ENCODE measurements at places on chromosomes 4 and X.
A peak's percentile ranks its signal among the peaks of the same experiment; 100 is the strongest.

DNA sequence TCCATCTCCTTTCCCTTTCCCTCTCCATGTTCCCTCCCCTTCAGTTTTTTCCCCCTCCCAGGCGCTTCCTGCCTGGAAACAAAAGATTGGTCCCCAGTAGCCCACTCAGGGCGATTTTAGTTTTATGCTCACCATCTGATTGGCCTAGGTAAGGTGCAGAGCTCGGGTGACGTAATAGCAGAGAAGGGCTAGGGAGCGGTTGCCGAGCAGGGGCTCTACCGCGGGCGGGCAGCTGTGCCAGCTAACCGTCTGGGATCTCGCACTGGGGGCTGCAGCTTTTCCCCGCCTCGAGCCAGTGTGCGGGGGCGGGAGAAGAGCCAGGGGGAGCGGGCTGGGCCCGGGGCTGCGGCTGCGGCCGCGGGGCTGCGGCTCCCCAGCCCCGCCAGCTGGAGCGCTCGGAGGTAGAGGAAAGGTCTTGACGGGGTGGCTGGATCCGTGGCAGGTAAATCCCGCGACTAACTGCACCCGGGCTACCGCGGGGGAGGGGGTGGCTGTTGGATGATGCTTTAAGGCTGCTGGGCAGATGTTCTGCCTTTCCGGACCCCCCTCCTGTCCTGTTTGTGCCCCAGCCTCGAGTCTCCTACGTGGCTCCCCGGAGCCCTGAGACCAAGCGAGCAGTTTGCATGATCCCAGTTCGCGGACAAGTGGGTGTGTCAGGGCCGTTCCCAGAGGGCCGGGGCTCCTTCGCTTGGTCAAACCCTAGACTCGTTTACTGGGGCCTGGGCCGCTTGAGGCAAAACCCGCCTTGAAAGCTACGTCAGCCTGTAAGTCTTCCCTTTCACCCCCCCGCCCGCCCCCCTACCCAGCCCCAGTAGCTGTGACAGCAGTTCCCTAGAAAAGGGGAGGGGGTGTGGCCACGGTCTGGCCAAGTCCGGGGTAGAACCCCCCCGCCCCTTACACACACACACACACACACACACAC, at the start of gene PAK3:
PAK3 (plus strand) TSS at position 218 of the 922 bp plus-strand sequence. CDS start 26,913 bp downstream, outside the sequence.
- DNase-seq = no peak

GRCh38 chrX:50905334-50905733, 5.2 kb upstream of the BMP15 start:
- no peak for DNase-seq

- DNase-seq = no peak
Observed at GRCh38 chr4:127307996-127308395, 324.8 kb upstream of the INTU start.

- DNase-seq = no peak
Observed at GRCh38 chr4:73575660-73576059, 44.6 kb downstream of the RASSF6 start.

DNA sequence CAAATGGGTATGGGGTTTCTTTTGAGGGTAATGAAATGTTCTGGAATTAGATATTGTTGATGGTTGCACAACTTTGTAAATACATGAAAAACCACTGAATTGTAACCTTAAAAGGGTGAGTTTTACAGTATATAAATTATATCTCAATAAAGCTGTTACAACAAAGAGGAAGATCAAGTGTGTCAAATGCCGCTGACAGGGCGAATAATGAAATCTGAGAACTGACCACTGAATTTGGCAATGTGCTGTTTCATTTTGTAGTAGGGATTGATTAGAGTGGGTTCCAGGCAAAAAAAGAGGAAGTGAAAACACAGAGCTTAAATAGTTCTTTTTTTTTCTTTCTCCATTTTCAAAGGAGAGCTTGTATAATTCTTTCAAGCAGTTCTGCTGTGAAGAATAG, 161.1 kb upstream of the NAP1L5 start:
- no peak for DNase-seq

DNA sequence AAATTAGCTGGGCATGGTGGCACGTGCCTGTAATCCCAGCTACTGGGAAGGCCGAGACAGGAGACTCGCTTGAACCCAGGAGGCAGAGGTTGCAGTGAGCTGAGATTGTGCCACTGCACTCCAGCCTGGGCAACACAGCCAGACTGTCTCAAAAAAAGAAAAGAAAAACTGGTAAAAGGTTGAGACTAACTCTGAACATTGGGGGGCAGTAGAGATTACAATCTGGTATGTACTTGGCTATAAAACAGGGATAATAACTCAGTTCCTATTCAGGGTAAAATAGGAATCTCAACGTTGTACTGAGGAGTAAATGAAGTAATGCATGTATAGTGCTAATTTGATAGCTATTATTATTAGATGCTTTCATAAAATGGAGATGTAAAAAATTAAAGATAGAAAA, 12.5 kb upstream of the KLF8 start:
- DNase-seq = no peak

GRCh38 chrX:24405959-24406358, 45.5 kb downstream of the SUPT20HL1 start:
- DNase-seq = no peak

DNA sequence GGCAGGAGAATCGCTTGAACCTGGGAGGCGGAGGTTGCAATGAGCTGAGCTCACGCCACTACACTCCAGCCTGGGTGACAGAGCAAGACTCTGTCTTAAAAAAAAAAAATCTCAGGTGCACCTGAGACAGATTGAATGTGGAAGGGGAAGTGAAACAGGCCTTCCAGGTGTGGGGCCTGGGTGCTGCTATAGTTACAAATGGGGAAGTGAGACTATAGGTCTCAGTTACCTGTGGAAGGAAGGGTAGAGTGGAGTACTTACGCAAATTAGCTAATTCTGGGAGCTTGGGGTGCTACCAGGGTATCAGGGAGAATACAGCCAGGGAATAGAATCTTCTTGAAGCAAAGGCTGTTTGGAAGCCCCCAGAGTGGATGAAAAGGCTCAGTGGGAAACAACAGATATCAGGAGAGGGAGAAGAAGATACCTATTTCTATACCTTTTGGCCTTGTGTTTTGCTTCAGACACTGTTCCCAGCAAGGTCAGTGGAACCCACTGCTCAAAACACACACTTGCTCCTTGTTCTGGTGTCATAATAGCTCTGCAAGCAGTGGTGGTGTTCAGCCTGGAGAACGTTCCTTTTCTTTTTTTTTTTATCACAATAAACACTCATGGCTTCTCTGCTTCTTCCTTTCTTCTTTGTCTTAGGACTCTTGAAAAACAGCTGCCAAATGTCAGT, 7.0 kb downstream of the CD38 start:
- DNase-seq = no peak

DNA sequence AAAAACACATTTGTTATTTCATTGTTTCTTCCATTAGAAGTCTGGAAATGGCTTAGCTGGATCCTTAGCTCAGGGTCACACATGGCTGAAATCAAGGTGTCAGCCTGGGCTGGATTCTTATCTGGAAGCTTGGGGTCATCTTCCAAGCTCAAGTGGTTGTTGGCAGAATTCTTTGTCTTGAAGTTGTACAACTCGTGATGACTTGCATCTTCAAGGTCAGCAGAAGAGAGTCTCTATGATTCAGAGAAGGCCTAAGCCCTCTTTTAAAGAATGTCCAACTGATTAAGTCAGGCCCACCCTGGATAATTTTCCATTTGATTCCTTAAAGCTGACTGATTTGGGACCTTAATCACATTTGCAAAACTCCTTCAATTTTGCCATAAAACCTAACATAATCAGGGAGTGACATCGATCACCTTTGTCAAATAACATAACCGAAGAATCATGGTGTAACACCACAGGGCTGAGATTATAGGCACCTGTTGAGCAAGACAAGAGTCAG, 22.1 kb downstream of the TMSB4X start:
- no peak for DNase-seq

DNA sequence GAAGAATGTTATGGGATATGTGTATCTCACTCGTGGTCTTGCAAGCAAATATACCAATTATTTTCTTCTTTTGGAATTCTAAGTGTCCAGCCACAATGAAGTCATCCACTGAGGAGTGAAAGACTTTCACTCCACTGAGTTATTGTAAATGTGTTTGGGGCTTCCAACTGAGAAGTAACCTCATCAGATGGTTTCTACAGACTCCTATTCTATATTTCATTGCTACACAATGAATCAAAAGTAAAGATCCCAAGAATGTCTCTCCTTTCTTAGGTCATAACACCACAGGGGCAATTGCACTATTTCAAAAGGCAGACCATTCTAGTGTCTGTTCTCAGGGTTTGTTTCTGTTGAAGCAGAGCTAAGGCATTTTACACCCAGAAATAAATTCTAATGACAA, 12.3 kb upstream of the VCX2 start:
- no peak for DNase-seq

DNA sequence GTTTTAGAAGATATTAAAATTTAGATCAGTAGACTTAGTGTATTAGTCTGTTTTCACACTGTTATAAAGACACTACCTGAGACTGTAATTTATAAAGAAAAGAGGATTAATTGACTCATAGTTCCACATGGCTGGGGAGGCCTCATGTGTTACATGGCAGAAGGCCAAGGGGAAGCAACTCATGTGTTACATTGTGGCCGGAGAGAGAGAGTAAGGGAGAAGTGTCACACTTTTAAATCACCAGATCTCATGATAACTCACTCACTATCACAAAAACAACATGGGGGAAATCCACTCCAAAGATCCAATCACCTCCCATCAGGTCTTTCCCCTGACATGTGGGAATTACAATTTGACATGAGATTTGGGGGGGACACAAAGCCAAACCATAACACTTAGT, 1159.7 kb upstream of the PCDH7 start:
- no peak for DNase-seq

GRCh38 chr4:119493419-119493818, 135.2 kb downstream of the PDE5A start:
- DNase-seq = no peak

- DNase-seq = no peak
Observed at GRCh38 chr4:6470502-6471306, 1.7 kb downstream of the PPP2R2C start.

GRCh38 chr4:159508917-159509500, 406.1 kb downstream of the RAPGEF2 start:
- DNase-seq = no peak

- DNase-seq = peak; percentile 1
Observed at GRCh38 chrX:53312946-53313727, 31.8 kb upstream of the IQSEC2 start.

- no peak for DNase-seq
Observed at GRCh38 chr4:78644744-78645330, 93.3 kb downstream of the ANXA3 start.

GRCh38 chrX:13226214-13226613, 93.6 kb downstream of the ATXN3L start:
- no peak for DNase-seq

- DNase-seq = no peak
Observed at GRCh38 chr4:127370604-127371003, 262.2 kb upstream of the INTU start.

GRCh38 chrX:146854281-146854680, 39.7 kb upstream of the CXorf51A start:
- no peak for DNase-seq

GRCh38 chr4:95124906-95125504, 367.2 kb downstream of the BMPR1B start:
- no peak for DNase-seq

DNA sequence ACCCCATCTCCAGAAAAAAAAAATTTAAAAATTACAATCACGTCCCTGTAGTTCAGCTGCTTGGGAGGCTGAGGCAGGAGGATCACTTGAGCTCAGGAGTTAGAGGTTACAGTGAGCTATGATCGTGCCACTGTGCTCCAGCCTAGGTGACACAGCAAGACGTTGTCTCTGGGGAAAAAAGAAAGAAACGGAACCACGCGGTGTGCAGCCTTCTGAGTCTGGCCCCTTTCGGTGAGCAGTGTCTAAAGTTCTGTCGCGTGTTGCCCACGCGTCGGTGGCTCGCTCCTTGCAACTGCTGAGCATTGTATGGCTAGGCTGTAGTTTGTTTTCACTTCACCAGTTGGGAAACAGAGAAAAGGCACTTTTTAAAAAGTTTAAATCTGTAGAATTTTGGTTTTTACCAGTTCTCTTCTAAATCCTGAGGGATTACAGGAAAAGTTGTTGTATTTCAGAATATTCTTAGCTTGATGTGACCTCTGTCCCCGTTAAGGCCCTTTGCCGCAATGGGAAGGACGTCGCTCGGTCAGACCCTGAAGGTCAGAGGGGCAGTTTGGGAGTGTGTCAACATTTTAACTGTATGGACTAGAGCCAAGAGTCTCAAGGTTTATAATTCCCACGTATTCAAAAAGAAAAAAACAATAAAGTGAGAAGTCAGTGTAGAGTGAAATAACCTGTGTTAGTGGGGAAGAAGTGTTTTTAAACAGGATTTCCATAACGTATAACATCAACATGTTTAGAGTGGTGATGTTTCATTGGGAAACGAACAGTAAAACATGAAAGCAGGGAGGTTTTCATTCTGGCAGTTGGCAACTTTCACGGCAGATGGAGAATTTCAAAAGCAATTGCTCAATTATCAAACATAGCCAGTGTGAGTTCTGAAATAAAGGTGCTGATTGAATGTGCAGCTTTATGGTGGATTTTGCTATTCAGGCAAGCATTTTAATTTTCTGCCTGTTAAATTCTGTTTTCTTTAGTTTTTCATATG, 45.8 kb upstream of the MSANTD1 start:
- DNase-seq = no peak

DNA sequence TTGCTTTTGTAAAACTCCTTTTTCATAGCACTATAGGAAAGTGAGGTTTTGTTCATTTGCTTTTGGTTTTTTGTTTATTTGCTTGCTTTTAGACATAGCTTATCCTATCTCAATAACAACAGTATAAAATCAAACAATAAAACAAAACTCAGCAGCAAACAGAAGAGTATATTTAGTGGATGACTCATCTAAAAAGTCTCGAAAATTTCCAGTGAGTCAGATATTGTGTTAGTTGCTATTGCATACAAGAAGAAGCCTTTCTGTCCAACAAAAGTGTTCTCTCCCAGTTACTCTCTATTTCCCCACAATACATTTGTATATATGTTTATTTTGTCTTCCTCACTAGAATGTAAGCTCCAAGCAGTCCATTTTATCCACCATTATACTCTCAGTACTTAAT, 36.0 kb upstream of the NPNT start:
- DNase-seq = no peak

GRCh38 chr4:169611991-169612870, at the start of gene NEK1:
Gene NEK1, minus strand, starts transcription at chr4:169612583. Its CDS starts 9,953 bp downstream, at chr4:169602630.
- DNase-seq = peak; percentile 81

DNA sequence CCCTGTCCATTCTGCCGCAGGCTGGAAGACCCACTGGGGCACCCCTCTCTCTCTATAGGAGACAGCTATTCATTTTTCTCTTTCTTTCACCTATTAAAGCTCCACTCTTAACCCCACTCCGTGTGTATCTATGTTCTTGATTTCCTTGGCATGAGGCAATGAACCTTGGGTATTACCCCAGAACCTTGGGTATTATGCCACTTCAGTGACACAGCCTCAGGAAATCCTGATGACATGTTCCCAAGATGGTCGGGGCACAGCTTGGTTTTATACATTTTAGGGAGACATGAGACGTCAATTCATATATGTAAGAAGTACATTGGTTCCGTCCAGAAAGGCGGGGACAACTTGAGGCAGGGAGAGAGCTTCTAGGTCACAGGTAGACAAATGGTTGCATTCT, 13.4 kb downstream of the HTT-AS start:
- no peak for DNase-seq

DNA sequence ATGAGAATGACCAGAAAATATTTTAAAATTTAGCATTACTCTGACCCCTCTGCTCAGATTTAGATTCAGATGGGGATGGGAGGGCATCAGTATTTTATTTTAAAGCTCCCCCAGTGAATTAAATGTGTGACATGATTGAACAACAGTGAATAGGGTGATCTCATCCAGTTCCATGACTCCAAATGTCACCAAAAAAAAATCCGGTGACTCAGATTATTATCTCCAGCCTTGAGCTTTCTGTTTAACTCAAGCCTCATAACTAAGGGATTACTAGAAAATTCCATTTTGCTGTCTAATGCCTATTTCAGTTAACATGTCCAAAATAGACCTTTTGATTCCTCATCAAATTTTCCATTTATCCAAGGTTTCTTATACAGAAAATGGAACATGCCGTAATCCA, 121.8 kb upstream of the TMEM47 start:
- no peak for DNase-seq
